Spleen (tissue), 13 donors: ENCODE measurements at places on chromosomes 1 and 21. TPM values are rescaled to one million over a fixed set of nuclear protein-coding genes. Genes with fewer than 3 reads are reported as not detected.

DNA sequence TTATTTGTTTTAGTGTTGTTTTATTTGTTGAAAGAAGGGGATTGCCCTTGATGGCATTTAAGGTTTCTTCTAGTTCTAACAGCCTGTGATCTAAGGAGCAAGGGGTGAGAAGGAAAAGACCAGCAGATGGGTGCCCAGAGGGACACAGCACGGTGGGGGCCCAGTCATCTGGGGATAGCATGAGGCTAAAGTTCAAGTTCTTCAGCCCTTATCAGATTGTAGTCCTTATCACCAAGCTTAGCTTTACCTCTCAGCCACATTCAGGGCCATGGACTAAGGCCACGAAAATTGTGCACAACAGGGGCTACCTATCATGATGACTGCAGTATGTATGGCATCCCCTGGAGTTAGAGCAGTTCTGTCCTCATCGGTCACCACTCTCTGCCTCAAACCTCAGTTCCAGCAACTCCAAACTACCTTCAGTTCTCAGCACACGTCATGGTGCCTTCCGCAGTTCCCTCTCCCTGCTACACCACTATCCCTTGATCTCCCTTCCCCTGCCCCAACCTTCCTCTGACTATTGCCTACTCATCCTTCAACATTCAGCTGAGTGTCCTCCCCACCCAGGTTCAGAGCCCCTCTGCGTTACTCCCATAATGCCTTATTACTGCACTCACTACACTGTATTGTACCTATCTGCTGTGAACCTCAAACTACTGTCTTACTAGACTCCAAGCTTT, 36.4 kb downstream of the ATF3 start:
- no peaks in the 10 kb centered on the region for H3K4me1 ChIP-seq
- no peak overlapping the region for H3K4me3 ChIP-seq
- no peaks in the 10 kb centered on the region for H3K36me3 ChIP-seq
- H3K27ac ChIP-seq = no peak overlapping the region
- no peaks in the 10 kb centered on the region for H3K27me3 ChIP-seq
- no peak for DNase-seq

GRCh38 chr1:185864331-185864730, 130.1 kb downstream of the HMCN1 start:
- H3K4me1 ChIP-seq = no peaks in the 10 kb centered on the region
- DNase-seq = no peak
- H3K4me3 ChIP-seq = no peak overlapping the region
- no peak overlapping the region for H3K27ac ChIP-seq
- H3K27me3 ChIP-seq = no peaks in the 10 kb centered on the region

DNA sequence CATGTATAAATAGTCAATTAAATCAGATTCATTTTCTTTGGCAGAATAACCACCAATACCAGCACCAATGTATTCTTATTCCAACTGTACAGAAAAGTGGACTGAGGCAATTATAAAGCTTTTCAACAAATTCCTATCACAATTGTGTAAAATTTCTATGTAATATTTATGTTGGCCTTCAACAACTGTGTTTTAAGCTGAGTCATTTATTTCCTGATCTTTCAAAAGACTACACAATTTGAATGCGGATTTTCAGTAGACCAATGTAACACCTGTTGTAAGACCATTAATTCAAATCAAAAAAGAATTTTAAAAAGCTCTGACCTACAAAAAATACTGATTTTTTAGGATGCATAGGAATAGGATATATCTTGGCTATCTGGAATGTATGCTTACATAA, 25.5 kb downstream of the GPATCH2 start:
- no peak overlapping the region for H3K27ac ChIP-seq
- peaks cover 41% of the 10 kb centered on the region for H3K36me3 ChIP-seq
- H3K4me3 ChIP-seq = no peak overlapping the region
- no peak for DNase-seq

DNA sequence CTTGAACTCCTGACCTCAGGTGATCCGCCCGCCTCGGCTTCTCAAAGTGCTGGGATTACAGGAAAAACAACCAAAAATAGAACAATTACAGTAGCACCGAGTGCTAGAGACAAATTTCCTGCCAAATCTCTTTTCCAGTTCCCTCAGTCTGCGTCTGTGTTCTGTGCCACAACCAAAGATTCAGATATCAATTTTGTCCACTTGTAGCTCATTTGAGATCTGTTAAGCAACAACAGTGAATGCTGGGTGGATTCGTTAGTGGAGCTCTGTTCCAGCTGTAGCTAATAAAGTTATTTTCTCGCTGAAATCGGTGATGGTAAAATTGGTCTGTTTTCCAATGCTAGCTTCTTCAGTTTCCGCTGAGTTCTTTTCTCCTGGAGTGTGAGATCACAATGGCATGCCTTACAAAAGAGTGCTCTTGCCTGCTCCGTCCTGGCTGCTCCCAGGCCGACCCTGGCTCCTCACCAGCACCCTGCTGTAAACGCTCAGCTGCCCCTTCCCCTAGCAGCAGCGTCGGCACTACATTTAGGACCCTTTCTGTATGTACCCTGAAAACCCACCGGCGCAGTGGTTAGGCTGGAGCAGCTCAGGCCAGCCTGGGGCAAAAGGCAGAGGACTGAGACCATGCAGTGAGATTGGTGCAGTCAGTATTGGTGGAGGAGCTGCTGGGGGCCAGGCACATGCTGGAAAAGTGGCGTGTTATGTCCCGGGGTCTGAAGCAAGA, 395.4 kb downstream of the KIF26B start:
- no peak overlapping the region for H3K27ac ChIP-seq
- H3K27me3 ChIP-seq = no peaks in the 10 kb centered on the region
- no peaks in the 10 kb centered on the region for H3K4me1 ChIP-seq

- H3K36me3 ChIP-seq = peaks cover 25% of the 10 kb centered on the region
- H3K4me1 ChIP-seq = peaks cover 16% of the 10 kb centered on the region
- no peak overlapping the region for H3K4me3 ChIP-seq
- DNase-seq = no peak
Observed at GRCh38 chr1:40736085-40736531, 44.6 kb downstream of the NFYC start.

DNA sequence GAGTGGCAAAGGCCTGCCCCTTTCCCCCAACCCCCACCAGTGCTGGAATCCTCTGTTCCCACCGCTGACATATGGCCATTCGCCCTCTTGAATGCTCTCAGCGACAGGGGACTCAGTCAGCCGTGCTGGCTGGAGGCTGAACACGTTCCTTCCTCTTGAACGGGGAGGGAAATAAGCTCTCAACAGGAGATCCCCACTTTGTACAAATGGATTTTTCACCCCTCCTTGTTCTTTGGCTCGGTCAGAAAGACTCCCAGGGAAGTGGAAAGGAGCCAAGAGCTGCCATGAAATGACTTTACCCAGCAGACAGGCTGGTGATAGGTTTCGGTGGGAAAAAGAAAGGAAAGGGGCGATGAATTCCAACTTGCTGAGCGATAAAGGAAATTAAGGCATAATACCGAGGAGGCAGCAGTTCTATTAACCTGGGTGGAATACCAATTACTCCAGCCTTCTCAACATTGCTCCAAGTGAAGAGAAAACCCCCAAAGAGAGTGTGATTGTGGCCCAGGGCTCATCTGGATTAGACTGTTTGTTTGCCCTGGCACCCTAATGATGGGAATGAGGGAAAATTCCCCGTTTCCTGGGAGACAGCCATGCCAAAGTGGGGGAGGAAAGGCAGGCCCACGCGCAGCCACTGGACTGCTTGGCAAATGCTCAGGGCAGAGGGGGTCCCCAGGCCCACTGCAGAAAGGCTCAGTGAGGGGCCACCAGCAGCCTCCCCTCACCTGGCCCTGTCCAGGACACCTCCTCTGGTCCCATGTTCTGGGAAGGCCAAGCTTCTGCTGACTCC, 23.9 kb downstream of the LRP8 start:
- no peaks in the 10 kb centered on the region for H3K27me3 ChIP-seq
- H3K4me1 ChIP-seq = no peaks in the 10 kb centered on the region
- DNase-seq = no peak

- H3K27ac ChIP-seq = no peak overlapping the region
- no peaks in the 10 kb centered on the region for H3K36me3 ChIP-seq
- no peaks in the 10 kb centered on the region for H3K4me1 ChIP-seq
- no peak for DNase-seq
- H3K27me3 ChIP-seq = peaks cover 5% of the 10 kb centered on the region
Observed at GRCh38 chr1:153447498-153448170, 12.8 kb downstream of the S100A7 start.

- no peaks in the 10 kb centered on the region for H3K27me3 ChIP-seq
- no peak overlapping the region for H3K4me3 ChIP-seq
- H3K36me3 ChIP-seq = no peaks in the 10 kb centered on the region
- no peak overlapping the region for H3K27ac ChIP-seq
Observed at GRCh38 chr1:100184536-100184935, 6.5 kb upstream of the LRRC39 start.

DNA sequence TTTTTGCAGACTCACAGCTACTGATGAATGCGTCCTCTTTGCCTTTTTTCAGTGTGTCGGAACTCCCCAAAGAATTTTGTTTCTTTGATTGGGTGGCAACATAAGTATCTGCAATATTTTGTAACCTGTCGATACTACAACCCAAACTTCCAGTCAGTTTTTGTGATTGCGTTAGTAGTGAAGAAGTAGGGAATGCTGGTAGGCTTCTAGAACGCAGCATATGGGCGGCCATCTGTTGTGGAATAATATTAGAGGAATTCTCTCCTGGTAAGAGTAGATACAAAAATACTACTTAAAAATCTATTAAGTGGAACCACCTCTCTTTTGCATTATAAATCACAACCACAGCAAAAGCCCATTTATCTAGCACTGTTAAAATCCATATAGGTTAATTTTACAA, 107.4 kb downstream of the LYST start:
- H3K4me3 ChIP-seq = no peak overlapping the region
- H3K36me3 ChIP-seq = peaks cover 85% of the 10 kb centered on the region
- no peak overlapping the region for H3K27ac ChIP-seq

GRCh38 chr1:3775490-3776230, 3.1 kb downstream of the SMIM1 start:
- no peak overlapping the region for H3K4me3 ChIP-seq
- peaks cover 9% of the 10 kb centered on the region for H3K27me3 ChIP-seq
- peak; percentile 86 for DNase-seq

- H3K27me3 ChIP-seq = no peaks in the 10 kb centered on the region
- no peak for DNase-seq
- H3K36me3 ChIP-seq = no peaks in the 10 kb centered on the region
- H3K4me3 ChIP-seq = peak overlapping the region; percentile 44
- peak overlapping the region; percentile 69 for H3K27ac ChIP-seq
- H3K4me1 ChIP-seq = peaks cover 32% of the 10 kb centered on the region
Observed at GRCh38 chr1:186681121-186681520, 898 bp upstream of the PTGS2 start.

GRCh38 chr1:200372095-200372884, 37.5 kb downstream of the ZNF281 start:
- peaks cover 11% of the 10 kb centered on the region for H3K36me3 ChIP-seq
- peaks cover 16% of the 10 kb centered on the region for H3K4me1 ChIP-seq
- no peaks in the 10 kb centered on the region for H3K27me3 ChIP-seq
- DNase-seq = no peak

DNA sequence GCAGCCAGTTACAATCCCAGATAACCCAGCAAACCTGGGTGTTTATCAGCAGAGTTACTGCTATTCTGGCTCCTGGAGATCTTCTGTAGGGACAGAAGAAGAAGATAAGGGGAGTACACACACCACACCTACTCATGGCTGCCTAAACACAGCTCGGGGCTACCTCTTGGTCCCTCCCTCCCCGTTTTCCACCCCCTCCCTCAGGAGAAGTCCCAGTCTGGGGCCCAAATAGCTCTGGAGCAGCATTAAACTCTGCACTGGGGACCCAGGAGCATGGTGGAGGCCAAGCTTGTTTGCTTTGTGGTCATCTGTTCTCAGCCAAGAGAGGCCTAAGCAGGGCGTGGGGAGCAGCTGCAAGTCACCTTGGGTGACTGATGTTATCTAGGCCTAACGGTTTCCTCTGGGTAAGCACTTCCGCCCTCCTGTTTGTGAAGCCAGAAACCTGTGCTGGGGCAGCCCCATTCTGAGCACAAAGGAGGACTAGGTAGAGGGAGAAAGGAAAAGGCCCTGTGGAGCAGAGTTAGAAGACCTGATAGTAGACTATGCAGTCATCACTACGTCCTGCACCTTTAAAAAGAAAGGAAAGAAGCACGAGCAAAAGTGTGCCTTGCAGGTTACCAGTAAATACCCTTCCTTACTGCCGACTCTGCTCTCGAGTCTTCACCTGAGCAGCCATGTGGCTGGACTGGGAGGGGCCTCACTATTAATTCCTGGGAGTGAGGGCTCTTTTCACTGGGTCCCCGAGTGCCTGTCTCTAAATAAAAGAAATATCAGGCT, 2.0 kb upstream of the RCSD1 start:
- DNase-seq = peak; percentile 89
- no peaks in the 10 kb centered on the region for H3K27me3 ChIP-seq
- H3K36me3 ChIP-seq = no peaks in the 10 kb centered on the region
- no peak overlapping the region for H3K4me3 ChIP-seq

- DNase-seq = no peak
- H3K36me3 ChIP-seq = no peaks in the 10 kb centered on the region
- no peaks in the 10 kb centered on the region for H3K27me3 ChIP-seq
- H3K27ac ChIP-seq = no peak overlapping the region
- H3K4me3 ChIP-seq = no peak overlapping the region
Observed at GRCh38 chr1:172515436-172515835, 17.5 kb upstream of the SUCO start.

DNA sequence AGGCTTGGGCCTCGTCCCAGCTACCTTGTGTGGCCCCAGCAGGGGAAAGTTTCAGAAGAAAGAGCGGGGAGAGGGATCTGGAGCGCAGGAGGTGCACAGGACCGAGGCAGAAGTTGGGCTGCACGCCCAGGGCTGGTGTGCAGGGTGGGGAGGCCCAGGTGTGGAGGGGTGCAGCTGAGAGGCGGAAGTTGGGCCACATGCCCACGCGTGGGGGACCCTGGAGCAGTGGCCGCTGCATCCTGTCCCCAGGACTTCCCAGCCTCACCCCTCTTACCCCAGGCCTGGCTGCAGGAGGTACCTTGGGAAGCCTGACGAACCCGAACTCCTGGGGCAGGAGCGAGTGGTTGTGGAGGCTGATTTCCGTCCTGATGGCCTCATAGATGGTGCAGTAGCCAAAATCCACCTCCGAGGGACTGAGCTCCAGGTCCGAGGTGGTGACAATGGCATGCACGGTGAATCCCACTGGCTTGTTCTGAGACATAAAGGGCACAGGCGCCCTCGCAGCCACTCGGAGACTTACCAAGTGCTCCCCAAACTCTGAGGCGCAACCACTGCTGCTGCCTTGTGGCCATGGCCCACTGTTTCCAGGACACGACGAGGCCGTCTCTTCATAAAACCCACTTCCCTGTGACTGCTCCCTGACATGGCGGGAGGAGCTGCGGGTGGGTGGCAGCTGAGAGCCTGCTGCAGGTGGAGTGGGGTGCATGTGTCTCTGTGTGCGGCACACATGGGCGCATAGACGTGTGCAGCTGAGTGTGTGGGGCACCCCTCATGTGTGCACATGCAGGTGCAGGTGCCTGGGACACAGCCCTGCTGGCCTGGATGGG, 20.4 kb upstream of the TMEM52 start:
- H3K36me3 ChIP-seq = no peaks in the 10 kb centered on the region
- H3K4me1 ChIP-seq = peaks cover 16% of the 10 kb centered on the region
- H3K27ac ChIP-seq = no peak overlapping the region

GRCh38 chr1:185990565-185990964, 256.4 kb downstream of the HMCN1 start:
- no peak overlapping the region for H3K27ac ChIP-seq
- DNase-seq = no peak
- no peak overlapping the region for H3K4me3 ChIP-seq
- peaks cover 9% of the 10 kb centered on the region for H3K4me1 ChIP-seq
- no peaks in the 10 kb centered on the region for H3K36me3 ChIP-seq

- peaks cover 7% of the 10 kb centered on the region for H3K36me3 ChIP-seq
- H3K27me3 ChIP-seq = no peaks in the 10 kb centered on the region
- peaks cover 44% of the 10 kb centered on the region for H3K4me1 ChIP-seq
- DNase-seq = no peak
- H3K27ac ChIP-seq = peak overlapping the region; percentile 91
Observed at GRCh38 chr1:155858800-155859233, 550 bp upstream of the SYT11 start.

Gene EXO1
- total RNA-seq = 1.7 TPM

Gene RAB3B
- 0.14 TPM for total RNA-seq

Gene TMEM51
- total RNA-seq = 11.7 TPM

Gene FCER1G
- 321 TPM for total RNA-seq

Gene A3GALT2
- total RNA-seq = not detected

Gene HIVEP3
- 5.6 TPM for total RNA-seq

Gene C8A
- total RNA-seq = not detected
